LHCN-M2 (cell line): ENCODE measurements at places on chromosomes 1 and 21.

DNA sequence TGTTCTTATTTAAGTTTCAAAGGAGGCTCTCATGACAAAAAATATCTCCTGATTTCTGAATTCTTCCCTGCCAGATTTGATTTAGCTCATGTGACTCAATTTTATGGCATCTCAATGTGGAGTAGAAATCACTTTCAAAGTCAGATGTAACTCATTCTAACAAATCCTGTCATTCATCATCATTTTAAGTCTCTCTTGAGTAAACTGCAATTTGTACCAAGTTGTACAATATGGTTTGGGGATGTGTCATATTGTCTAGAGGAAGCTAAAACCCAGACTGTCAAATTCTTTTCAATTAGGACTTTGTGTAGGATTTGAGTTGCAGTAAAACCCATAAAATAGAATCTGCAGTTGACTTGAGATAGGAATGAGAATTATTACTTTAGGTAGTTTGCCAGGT lies 2101.0 kb downstream of the NCAM2 start:
- no peak for DNase-seq

GRCh38 chr1:60229821-60230220 lies 156.3 kb upstream of the C1orf87 start:
- no peak for DNase-seq

DNA sequence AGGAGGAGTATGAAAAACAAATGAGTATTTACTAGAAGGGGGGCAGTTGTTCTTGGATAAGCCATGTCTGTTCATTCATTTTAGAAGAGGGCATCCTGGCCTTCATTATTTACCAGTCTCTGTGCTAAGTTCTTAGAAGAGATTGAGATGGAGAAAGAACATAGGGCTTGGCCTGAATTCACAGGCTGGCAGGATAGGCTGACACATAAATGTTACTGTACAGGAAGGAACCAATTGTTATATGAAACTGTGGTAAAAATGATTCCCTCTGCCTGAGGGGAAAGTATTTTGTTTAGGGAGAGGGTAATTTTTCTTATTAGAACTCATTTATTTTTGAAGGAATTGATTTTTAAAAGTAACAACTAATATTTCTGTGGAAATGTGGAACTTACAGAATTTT lies 99.5 kb downstream of the MAN1A2 start:
- peak; percentile 26 for DNase-seq

DNA sequence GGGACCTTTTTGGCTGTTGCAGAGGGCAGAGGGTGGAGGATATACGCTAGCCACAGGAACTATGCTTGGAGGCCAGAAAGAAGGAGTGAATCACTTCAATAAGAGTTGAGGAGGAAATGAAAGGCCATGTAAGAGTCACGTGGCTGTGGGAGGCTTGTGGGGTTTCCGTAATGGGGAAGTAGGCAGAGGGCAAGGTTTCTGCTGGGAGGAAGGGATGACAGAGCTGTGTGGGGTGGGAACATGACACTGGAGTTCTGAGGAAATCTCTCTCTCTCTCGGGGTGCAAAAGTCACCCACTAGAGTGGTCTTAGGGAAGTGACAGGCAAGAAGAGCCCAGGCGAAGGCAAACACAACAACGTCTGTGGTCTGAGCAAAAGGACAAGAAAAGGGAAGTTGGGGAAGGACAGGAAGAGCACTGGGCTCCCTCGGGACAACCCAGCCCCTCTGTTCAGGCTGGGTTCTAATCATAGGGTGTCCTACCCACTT lies 3.9 kb upstream of the CD1C start:
- DNase-seq: no peak

DNA sequence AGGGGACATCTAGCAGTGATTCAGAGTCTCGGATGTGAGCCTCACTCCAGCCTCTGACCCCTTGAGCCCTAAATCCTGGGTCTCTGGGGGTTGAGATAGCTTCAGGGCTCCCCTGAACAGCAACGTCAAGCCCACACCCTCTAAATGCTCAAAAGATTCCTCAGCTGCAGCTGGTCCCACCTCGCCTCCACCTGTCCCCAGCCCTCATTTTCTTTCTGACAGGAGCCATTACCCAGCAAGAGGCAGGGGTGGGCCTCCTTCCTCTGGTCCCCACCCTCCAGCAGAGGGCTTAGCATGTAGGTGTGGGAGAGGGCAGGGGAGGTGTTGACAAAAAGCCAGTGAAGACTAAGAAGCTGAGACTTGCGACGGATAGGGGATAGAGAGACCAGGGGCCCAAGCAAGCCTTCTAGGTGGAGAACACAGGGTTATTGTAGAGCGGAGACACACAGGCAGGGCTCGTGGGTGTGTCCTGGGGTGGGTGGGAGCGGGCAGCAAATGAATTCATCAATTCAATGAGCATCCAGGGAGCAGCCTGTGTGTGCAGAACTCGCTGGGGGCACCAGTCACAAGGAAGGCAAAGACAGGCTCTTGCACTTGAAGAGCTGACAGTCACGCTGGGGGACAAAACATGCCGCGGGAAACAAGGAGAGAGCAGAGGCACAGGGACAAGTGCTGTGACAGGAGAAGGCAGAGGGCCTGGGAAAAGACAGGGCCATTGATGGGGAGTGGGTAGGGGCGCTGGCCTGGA lies 48.9 kb upstream of the GOLT1A start:
- DNase-seq: no peak

GRCh38 chr21:16262091-16262490 lies 532.3 kb downstream of the USP25 start:
- no peak for DNase-seq

GRCh38 chr1:117046781-117047180 lies 13.3 kb upstream of the TTF2 start:
- DNase-seq: no peak

DNA sequence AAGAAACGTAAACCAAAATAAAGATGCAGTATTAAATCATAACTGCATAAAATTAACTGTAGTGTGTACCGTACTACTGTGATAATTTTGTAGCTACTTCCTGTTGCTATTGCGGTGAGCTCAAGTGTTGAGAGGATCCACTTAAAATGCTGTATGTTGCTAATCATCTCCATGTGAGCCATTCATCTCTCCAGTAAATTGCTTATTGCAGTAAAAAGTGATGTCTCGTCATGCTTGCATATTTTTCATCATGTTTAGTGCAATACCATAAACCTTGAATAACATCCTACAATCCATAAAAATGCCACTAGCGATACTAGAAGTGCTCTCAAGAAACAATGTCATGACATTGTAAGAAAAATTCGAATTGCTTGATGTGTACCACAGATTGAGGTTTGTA lies 66.3 kb downstream of the RAVER2 start:
- DNase-seq: no peak

DNA sequence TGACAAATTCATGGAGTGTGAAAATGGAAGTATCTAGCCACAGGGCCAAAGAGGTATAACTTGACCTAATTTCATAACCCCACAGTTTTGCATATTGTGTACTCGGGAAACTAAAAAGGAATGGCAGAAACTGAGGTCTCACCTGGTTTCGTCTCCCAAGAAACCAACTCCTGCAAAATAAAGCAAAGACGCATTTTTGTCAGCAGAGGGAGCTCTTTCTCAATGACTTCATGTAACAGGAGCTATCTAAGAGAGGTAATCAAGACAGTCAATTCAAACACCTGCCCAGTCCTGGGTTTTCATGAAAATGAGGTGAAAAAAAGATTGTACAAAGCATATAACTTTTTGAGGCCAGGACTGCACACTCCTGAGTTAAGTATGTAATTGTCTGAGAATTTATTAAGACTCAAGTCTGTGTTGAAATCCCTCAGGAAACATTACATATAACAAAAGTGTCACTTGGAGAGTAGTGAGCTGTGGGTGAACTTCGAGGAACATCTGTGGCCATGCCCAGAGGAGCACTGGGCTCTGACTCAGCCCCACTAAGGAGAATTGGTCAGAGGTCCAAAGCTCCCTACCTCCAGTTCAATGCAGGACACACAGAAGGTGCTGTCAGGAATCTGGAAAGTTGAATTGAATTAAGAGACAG lies 17.6 kb downstream of the FCRL4 start:
- peak; percentile 48 for DNase-seq

GRCh38 chr1:27166351-27166802 lies 11.5 kb upstream of the SLC9A1 start:
- no peak for DNase-seq

DNA sequence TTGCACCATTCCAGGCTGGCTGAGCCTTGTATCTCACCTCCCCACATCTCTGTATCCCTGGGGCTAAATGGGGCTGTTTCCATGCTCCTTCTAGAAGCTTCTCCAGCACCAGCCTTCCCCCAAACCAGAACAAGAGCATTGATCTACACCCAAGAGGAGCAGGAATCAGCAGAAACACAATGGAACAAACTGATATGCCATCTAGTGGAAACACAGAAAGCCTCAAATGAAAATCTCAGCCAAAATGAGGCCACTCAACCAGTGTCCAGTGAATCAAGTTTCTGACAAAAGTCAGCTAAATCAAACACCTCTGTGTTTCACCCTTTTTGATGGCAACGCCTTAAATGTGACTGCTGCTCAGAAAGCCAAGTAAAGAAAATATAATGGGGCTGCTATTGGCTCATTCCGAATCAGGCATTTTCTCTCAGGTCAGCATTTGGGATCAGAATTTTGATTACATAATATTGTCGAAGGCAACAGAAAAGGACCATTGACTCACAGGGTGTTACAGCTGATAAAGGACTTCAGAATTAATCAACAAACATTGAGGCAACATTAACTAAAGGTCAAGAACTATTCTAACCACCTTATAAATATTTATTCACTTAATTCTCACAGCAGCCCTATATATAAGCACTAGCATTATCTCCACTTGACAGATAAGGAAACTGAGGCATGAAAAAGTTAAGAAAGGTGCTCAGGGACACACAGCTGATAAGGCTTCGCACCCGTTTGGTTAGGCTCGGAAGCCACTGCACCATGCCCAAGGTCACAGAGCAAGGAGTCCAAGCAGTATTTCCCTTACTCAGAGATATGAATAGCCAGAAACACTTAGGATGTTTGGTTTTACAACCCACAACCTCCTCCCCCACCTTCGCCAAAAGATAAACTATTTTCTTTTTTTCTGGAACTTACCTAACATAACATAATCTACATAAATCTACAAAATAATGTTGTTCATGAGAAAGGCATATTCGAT lies 85.8 kb upstream of the KCNJ15 start:
- DNase-seq: peak; percentile 75

- no peak for DNase-seq
Measured at GRCh38 chr21:42443876-42444744, 40.4 kb downstream of the UBASH3A start.

DNA sequence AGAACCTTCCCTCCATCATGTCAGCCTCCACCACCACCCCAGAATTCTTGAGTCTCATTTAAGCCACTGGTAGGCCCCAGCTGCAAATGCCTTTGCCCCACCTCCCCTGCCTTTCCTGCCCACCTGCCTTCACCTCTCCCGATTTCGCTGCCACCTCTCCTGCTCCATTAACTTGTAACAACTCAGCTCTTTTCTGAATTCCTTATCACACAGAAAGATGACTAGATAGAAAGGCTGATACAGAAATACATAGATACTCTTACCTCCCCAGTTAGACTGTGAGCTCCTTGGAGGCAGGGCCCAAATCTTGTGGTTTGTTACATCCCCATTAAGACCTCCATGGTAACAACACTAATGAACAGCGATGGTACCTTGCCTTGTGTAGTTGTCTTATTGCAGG lies 69.5 kb downstream of the ATP5PO start:
- no peak for DNase-seq

- no peak for DNase-seq
Measured at GRCh38 chr1:70382682-70383081, 28.2 kb upstream of the ANKRD13C start.

- DNase-seq: no peak
Measured at GRCh38 chr1:6093071-6093470, 47.4 kb downstream of the KCNAB2 start.

DNA sequence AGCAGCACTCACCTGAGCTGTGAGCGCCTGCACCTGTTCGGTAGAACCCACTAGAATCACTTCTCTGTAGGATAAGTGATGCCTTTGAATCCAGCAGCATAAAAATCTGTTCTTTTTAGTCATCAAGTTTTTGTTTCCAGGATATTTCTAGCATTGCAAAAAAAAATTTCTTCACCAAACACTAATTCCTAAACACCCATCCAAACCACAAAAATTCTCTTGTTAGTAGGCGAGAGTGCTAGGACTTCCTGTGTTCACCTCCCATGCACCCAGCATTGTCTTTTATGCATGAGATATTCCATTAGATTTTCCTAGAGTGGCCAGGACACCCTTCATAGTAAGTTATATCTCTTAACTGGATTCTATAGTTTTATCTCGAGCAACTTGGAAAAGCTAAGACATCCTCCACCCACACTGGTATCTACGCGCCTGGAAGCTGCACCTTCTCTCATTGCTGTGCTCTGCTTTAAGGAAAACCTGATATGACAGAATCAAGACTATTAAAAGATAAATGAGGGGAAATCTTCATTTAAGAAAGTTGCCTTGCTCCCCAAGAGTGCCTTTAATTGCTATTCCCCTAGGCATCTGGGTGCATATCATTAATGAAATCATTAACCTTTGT lies 12.3 kb downstream of the SERTAD4 start:
- no peak for DNase-seq

- DNase-seq: no peak
Measured at GRCh38 chr1:107840725-107841124, 124.3 kb downstream of the VAV3 start.

GRCh38 chr1:12539705-12540579 lies 78.1 kb downstream of the DHRS3 start:
- DNase-seq: peak; percentile 51

- no peak for DNase-seq
Measured at GRCh38 chr1:191320062-191320461, 838.2 kb upstream of the RGS18 start.

GRCh38 chr1:221227872-221228337 lies 348.7 kb downstream of the HLX start:
- DNase-seq: no peak

GRCh38 chr1:174262349-174263241 lies 103.3 kb downstream of the RABGAP1L start:
- peak; percentile 56 for DNase-seq

DNA sequence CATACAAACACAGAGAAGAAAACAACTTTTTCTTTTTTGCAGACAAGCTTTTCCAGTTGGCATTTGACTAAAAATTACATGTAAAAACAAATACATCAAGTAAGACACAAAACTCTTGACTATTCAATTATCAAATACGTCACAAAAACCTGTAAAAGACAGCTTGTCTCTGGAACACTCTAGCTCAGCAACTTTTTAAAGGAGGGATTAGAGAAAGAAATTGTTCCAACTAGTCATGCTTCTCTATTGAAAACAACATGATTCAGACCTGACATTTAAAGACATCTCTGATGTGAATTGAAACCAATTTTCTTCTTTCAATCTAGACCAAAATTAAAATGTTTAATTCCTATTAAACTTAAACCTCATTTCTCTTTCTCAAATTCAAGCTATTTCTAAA lies 30.3 kb downstream of the SMYD3 start:
- no peak for DNase-seq

- no peak for DNase-seq
Measured at GRCh38 chr1:45230537-45230936, 24.1 kb upstream of the ZSWIM5 start.
